ENCODE measurements at places on chromosomes 6 and 20.

- no peaks in the 10 kb centered on the region for H3K36me3 ChIP-seq
- H3K4me3 ChIP-seq: no peak overlapping the region
- DNase-seq: no peak
- peaks cover 3% of the 10 kb centered on the region for H3K27me3 ChIP-seq
These were observed 133.1 kb upstream of the FOXA2 start for GRCh38 chr20:22717466-22717865.

DNA sequence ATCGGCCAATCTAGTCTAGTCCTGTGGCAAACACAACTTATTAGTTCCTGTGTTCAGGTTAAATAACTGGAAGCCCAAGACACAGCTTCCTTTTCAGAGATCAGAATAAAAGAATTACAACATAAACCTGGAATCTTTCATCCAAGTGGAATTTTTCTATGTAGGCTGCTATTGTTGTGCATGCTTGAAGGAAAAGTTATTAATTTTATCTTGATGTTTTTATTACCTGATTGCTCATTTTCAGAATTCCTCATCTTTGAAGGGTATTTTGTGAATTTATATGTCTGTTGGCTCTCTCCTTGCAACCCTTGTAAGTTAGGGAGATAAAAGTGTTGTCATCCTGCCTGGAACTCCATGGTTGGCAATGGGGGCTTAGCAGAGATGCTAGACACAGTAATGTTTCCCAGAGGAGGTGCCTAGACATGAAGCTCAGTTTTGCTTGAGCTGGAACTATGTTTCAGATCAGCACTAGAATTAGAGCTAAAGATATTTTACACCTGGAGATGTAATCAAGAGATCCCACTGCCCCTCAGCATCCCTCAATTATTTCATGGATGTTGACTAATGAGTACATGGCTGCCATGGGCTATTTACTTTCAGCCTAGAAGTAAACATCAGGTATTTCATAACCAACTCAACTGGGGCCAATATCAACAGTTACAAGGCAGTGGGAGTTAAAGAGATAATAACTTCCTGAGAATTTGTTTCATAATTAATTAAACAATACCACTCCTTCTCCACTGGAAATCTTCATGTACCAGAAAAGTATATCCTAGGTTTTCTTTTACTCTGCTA, 367.0 kb upstream of the MARCKS start:
- H3K4me1 ChIP-seq: no peaks in the 10 kb centered on the region
- no peaks in the 10 kb centered on the region for H3K27me3 ChIP-seq
- no peak overlapping the region for H3K4me3 ChIP-seq
- no peak overlapping the region for H3K27ac ChIP-seq

DNA sequence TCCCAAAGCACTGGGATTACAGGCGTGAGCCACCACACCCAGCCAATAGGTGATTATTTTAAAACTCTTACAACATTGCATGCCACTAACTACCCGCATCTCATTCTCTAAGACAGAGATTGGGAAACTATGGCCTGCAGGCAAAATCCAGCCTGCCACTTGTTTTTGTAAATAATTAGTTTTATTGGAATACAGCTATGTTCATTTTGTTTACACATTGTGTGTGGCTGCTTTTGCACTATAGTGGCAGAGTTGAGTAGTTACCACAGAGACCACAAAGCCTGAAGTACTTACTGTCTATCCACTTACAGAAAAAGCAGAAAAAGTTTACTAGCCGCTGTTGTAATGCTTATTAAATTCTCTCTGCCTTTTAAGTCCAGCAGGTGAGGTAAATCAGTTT, 16.4 kb upstream of the PKIG start:
- H3K27me3 ChIP-seq: no peaks in the 10 kb centered on the region
- no peak overlapping the region for H3K4me3 ChIP-seq
- H3K36me3 ChIP-seq: no peaks in the 10 kb centered on the region
- no peaks in the 10 kb centered on the region for H3K4me1 ChIP-seq

DNA sequence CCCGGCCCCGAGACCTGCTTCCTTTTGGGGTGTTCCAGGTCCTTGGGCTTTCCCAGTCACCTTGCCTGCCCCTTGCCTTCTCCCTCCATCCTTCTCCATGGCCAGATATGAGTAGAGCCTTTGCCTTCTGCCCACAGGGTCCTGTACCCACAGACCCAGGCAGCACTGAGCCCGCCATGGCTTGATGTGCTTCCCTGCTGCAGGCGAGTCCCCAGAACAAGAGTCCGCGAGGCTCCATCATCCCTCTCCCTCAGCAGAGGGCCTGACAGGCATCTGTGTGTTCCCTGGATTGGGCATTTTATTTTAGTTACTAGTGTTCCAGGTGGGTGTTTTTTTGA, 21.9 kb downstream of the PYGB start:
- no peak overlapping the region for H3K27ac ChIP-seq
- no peak for DNase-seq
- H3K27me3 ChIP-seq: no peaks in the 10 kb centered on the region
- no peak overlapping the region for H3K4me3 ChIP-seq

DNA sequence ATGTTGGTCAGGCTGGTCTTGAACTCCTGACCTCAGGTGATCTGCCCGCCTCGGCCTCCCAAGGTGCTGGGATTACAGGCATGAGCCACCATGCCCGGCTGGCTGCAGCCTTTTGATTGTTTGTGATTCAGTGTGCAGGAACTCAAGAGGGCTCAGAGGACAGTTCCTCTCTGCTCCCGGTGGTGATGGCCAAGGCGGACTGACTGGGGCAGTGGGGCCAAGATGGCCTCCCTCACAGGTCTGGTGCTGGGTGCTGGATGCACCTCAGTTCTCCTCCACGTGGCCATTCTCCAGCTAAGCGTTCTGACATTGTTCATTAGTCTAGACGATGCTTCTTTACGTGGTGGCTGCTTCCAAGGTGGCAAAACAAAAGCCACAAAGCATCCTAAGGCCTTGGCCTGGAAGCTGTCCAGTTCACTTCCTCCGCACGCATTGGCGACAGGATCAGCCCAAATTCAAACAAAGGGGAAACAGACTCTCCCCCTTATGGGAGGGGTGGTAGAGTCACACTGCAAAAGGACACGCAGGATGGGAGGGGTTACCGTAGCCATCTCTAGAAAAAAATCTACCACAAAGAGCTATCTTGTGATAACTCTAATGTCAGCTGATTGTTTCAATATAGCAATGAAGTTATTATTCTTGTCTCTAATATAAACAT, 146.9 kb downstream of the FOXC1 start:
- no peak overlapping the region for H3K4me3 ChIP-seq
- H3K4me1 ChIP-seq: peaks cover 9% of the 10 kb centered on the region
- no peak for DNase-seq

DNA sequence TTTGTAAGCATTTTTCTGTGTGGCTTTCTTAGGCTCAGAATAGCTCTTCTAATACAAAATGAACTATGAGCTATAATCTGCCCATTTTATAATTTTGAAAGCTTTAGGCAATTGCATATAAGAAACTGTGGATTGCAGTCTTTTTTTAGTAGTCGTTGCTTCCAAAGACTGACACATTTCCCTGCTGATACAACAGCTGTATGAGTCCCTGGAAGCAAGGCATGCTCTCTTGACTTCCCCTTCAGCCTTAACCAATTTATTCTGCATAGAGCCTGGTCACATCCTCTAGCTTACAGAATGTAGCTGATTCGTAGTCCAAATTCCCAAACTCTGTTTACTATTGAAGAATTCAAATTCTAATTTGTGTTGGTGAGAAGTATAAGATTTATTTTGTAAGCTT, 155.3 kb upstream of the EYA4 start:
- DNase-seq: no peak
- no peaks in the 10 kb centered on the region for H3K27me3 ChIP-seq
- no peak overlapping the region for H3K27ac ChIP-seq
- no peaks in the 10 kb centered on the region for H3K36me3 ChIP-seq
- H3K4me3 ChIP-seq: no peak overlapping the region
- no peaks in the 10 kb centered on the region for H3K4me1 ChIP-seq

GRCh38 chr20:1811621-1812498, 83.3 kb upstream of the SIRPA start:
- H3K4me1 ChIP-seq: peaks cover 11% of the 10 kb centered on the region
- DNase-seq: no peak
- peak overlapping the region; percentile 71 for H3K27ac ChIP-seq

GRCh38 chr6:75532521-75532920, 38.9 kb upstream of the FILIP1 start:
- peaks cover 1% of the 10 kb centered on the region for H3K4me1 ChIP-seq
- H3K27ac ChIP-seq: no peak overlapping the region
- no peak overlapping the region for H3K4me3 ChIP-seq
- H3K27me3 ChIP-seq: no peaks in the 10 kb centered on the region
- no peak for DNase-seq

DNA sequence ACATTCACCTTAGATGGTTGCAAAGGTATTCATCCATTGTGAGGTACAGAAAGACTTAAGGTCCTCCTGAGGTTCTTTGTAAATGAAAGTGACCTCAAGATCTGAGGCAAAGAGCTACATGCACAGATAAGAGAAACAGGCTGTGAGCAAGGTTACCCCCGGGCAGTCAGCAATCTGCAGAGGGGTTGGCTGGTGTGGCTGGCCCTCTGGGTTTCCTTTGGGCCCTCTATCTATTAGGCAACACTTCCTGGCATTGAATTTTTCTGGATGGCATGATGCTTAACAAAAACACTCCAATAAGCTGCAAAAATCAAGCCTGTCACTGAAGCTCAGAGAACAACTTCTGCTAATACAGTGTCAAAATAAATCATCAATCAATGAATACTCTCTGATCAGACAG, 48.9 kb upstream of the RALGAPA2 start:
- no peak for DNase-seq
- no peak overlapping the region for H3K27ac ChIP-seq
- H3K4me3 ChIP-seq: no peak overlapping the region
- H3K27me3 ChIP-seq: no peaks in the 10 kb centered on the region
- H3K36me3 ChIP-seq: no peaks in the 10 kb centered on the region

GRCh38 chr6:14454473-14454775, 336.9 kb downstream of the CD83 start:
- peaks cover 3% of the 10 kb centered on the region for H3K27me3 ChIP-seq
- H3K4me1 ChIP-seq: peaks cover 22% of the 10 kb centered on the region
- no peak for DNase-seq
- no peak overlapping the region for H3K27ac ChIP-seq
- H3K4me3 ChIP-seq: no peak overlapping the region

- H3K27me3 ChIP-seq: no peaks in the 10 kb centered on the region
- H3K4me3 ChIP-seq: no peak overlapping the region
- H3K27ac ChIP-seq: peak overlapping the region; percentile 43
- DNase-seq: no peak
These were observed 192.3 kb downstream of the UTRN start for GRCh38 chr6:144477396-144477795.

GRCh38 chr6:134060491-134061106, 8.2 kb upstream of the SLC2A12 start:
- H3K36me3 ChIP-seq: no peaks in the 10 kb centered on the region
- H3K4me3 ChIP-seq: no peak overlapping the region
- H3K4me1 ChIP-seq: peaks cover 28% of the 10 kb centered on the region
- H3K27ac ChIP-seq: peak overlapping the region; percentile 64
- DNase-seq: no peak

DNA sequence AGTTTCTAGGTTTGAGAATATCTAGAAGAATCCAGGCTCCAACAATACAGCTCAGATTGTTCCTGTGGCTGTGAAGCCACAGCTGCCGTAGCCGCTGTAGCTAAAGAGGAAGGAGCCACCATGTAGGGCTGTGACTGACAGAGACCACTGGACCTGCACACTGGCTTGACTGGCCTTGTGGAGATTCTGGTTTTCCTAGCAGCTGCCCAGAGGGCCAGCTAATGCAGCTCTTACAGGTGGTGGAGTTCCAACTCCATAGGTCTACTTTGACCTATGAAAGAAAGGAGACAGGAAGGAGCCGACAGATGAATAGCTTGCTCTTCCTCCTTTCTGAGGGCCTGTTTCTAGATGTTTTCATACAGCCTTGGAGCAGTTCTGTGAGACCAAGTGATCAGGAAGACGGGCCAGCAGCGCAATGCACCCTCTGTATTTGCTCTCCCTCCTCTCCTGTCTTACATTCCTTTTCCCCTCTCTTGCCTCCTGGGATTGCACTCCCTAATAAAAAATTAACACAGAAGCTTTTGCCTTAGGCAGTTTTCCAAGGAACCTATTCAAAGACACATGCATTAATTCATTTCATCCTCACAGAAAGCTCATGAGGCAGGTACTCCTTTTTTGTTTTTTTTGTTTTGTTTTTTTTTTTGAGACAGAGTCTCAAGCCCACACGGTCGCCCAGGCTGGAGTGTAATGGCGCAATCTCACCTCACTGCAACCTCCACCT, 51.8 kb upstream of the MYB start:
- H3K4me3 ChIP-seq: no peak overlapping the region
- no peak for DNase-seq
- H3K27me3 ChIP-seq: peaks cover 6% of the 10 kb centered on the region
- no peaks in the 10 kb centered on the region for H3K36me3 ChIP-seq
- no peaks in the 10 kb centered on the region for H3K4me1 ChIP-seq

DNA sequence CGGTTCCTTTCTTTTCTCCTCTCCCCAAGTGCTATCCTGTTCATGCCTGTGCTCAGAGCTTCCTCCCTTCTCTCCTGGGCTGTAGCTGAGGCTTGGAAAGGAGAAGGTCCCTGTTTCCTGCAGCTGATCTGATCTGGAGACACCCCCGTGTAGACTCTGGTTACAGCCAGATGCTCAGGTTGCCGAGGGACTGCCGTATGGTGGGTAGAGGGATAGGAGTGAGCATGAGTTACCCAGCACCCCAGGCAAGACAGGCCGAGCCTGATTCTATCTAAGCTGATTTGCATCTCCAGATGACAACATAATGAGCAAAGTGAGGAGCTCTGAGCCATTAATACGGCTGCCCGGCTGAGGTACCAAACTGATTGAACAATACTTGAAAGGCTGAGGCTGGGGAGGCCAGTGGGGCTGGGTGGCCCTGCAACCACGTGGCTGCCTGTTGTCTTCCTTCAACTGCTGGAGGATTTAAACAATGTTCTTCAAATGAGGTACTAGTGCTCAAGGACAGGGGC, 91.8 kb downstream of the ASXL1 start:
- H3K27me3 ChIP-seq: no peaks in the 10 kb centered on the region
- peaks cover 24% of the 10 kb centered on the region for H3K36me3 ChIP-seq
- H3K4me3 ChIP-seq: no peak overlapping the region
- peaks cover 10% of the 10 kb centered on the region for H3K4me1 ChIP-seq
